ENCODE measurements at places on chromosomes 4 and X.

GRCh38 chr4:184776821-184777220, 42.9 kb upstream of the CENPU start:
- DNase-seq: no peak

- no peak for DNase-seq
These were observed 305.9 kb downstream of the CHIC1 start for GRCh38 chrX:73868916-73869315.

GRCh38 chr4:165439981-165440380, 61.2 kb downstream of the CPE start:
- no peak for DNase-seq

GRCh38 chrX:130039847-130040246, 57.4 kb downstream of the BCORL1 start:
- no peak for DNase-seq

- DNase-seq: no peak
These were observed 14.3 kb upstream of the GCNA start for GRCh38 chrX:71563921-71564320.

GRCh38 chr4:10898072-10898471, 213.5 kb upstream of the CLNK start:
- DNase-seq: no peak
